ENCODE measurements at places on chromosomes 2 and 18.

DNA sequence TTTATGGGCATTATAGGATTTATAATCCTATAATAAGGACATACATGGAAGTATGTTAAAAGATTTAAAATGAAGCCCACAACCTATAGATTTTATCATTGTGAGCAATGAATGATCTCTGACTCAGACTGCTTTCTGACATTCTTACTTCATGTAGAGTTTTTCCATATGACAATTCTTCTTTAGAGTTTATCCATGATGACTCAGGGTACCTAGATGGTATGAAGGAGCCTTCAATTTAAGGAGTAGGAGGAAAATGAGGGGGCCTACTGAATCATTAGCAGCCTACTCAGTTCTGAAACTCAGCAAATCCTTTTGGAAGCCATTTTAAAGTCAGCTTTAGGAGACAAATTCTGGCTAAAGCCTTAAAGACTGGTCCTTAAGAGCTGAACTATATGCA lies 10.4 kb downstream of the PELI1 start:
- DNase-seq, result no peak

GRCh38 chr2:121149384-121149783 lies 135.6 kb downstream of the TFCP2L1 start:
- no peak for DNase-seq

GRCh38 chr18:48947092-48947491 lies 3.7 kb downstream of the SMAD7 start:
- DNase-seq, result no peak

GRCh38 chr2:219636941-219637841 lies 9.8 kb downstream of the SLC4A3 start:
- no peak for DNase-seq

DNA sequence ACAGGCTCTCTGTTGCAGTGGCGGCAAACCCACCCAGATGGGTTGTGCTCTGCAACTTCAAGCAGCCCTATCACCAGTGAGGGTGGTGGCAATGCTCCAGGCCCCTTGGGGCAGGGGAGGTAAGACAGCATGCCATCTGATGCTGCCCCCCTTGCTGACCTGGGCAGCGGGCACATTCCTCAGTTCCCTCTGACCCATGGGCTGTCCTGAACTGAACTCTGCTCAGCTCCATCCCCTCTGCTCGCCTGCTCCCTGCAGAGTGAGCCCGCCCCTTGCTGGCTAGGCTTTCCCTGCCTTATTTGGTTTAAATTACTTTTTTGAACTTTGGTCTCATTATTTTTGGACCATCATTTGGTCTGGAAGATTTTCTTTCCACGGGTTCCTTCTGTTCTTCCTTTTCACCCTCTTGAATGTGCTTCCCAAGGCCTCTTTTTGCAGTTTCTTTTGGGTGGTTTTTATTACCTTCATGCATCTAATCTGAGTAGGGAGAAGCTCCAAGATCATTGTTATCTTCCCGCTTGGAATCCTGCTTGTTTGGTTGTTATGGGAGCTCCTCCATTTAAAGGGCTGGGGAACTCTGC lies 565.4 kb downstream of the TNS1 start:
- DNase-seq, result no peak

DNA sequence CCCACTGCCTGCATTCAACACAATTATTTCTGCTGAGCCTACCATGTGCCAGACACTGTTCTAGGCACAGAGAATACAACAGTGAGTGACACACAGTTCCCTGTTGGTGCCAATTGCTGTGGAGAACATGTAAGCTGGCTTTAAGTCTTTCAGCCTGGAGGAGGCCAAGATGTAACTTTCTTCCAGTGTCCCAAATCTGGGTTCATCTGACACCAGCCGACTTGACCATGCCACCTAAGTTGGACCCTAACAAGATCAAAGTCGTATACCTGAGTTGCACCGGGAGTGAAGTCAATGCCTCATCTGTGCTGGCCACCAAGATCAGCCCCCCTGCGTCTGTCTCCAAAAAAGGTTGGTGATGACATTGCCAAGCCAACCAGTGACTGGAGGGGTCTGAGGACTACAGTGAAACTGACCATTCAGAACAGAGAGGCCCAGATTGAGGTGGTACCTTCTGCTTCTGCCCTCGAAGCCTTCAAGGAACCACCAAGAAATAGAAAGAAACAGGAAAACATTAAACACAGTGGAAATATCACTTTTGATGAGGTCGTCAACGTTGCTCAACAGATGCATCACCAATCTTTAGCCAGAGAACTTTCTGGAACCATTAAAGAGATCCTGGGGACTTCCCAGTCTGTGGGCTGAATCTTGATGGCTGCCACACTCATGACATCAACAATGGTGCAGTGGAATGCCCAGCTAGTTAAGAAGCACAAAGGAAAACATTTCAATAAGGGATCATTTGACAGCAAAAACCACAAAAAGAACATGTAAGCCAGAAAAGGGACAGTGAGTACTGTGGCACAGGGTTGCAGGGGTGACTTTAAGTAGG lies 6.3 kb downstream of the TRABD2A start:
- DNase-seq, result no peak

DNA sequence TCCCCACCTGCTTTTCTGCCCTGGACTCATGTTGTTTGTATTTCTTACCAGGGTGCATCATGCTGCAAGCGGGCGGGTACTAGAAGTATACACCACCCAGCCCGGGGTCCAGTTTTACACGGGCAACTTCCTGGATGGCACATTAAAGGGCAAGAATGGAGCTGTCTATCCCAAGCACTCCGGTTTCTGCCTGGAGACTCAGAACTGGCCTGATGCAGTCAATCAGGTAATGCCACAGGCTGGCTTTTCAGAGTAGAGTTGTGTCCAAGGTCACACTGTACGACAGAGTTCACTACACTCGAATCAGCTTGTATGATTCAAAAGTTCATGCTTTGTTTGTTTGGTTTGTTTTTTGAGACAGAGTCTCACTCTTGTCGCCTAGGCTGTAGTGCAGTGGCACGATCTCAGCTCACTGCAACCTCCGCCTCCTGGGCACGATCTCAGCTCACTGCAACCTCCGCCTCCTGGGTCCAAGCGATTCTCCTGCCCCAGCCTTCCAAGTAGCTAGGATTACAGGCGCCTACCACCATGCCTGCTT lies 19.4 kb downstream of the SRSF7 start:
- DNase-seq, result no peak

DNA sequence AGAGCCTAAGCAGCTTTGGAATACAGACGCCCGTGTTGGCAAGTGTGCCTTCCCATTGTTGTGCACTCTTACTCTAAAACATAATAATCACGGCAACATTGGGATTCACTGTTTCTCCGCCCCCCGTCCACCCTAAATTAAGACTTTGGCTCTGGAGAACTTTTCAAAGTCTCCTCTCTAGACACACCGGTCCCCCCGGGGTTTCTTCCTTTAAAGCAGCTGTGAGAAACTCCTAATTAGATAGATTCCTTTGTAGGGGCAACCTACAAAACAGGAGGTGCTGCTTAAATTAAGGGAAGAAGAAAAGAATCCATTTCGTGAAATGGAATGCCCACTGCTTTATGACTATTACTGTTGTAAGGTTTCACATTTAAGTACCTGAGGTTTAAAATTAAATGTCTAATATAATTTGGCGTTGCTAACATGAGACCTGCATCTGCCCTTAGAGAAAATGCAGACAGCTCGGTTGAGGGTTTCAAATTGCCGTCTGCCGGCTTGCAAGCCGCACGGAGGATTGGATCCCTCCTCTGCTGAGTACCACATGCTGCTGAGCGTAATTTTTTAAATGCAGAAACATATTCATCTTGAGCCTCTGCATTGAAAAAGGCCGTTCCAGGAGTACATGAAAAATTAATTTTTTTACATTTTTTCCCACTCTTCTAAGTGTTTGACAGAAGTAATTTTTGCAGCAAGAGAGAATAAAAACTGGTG lies 233.3 kb downstream of the GBX2 start:
- DNase-seq, result no peak

DNA sequence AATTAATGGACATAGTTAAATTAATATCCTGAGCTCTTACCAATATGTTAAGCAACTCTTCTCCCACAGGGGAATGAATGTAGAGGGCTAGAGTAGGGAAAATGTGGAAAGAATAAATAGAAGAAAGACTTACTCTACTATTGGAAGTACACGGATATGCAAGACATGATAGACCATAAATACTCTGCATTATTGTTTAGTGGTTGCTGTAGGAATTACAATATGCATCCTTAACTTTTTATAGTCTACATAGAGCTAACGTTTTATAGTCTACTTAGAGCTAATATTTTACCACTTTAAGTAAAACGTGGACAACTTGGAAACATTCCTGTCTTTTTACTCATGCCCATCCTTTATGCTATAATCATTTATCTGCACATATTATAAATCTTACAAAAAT lies 163.8 kb upstream of the GALNT5 start:
- no peak for DNase-seq

GRCh38 chr2:105187531-105187930 lies 54.0 kb upstream of the GPR45 start:
- no peak for DNase-seq

GRCh38 chr18:31247574-31248199 lies 70.3 kb upstream of the DSG1 start:
- no peak for DNase-seq

- DNase-seq, result no peak
These were observed 247.4 kb downstream of the XIRP2 start for GRCh38 chr2:167135706-167136105.

- DNase-seq, result no peak
These were observed 94.0 kb upstream of the GLS start for GRCh38 chr2:190786404-190787166.

DNA sequence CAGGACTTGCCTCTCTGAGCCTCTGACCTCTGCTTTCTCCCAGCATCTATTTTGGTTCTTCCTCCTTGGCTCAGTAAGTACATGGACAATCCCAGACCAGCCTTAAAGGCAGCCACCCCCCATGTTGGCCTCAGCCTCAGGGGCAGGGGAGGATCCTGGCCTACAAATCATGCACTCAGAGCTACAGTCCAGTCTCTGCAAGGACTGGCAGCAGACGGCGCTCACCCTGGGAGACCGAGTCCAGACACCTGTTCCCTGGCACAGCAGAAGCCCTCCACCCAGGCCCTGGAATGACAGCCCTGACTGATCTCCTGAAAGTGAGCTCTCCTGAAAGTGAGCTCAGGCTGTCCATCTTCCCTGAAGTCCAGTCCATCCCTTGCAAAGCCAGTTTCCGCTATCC lies 25.7 kb upstream of the PTPN4 start:
- no peak for DNase-seq

DNA sequence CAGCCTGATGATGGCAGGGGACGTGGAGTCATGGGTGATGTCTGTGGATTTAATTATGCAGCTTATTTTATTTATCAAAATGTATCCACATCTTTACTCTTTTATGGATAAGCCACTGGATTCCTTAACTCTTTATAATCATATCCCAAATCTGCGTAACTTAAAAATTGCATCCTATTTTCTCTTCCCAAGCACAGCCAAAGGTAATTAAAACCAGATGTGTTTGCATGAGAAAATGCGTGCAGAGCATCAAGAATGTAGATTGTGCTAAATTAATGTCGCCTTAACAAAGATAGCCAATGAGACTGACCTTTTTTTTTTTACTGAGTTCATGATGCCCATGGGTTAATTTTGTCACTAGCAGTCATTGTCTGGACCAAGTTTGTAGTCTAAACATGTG lies 10.0 kb downstream of the SH3RF3 start:
- DNase-seq, result no peak

DNA sequence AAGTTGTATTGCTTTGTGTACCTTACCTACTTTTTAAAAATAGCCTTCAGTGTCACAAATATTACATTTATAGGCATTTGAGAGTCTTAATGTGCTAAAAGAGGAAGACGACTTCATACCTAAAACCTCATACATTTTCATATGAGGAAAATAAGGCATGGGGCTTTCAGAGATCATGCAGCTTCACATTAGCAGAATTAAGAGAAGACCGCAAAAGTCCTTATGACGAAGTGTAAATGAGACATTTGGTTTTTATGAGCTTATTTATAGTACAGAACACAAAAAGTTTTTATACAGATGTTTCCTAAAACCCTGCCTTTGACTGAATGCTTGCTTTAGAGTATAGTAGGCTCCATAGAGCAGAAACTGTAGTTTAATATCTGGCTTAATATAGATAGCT lies 10.1 kb upstream of the CCDC138 start:
- no peak for DNase-seq

DNA sequence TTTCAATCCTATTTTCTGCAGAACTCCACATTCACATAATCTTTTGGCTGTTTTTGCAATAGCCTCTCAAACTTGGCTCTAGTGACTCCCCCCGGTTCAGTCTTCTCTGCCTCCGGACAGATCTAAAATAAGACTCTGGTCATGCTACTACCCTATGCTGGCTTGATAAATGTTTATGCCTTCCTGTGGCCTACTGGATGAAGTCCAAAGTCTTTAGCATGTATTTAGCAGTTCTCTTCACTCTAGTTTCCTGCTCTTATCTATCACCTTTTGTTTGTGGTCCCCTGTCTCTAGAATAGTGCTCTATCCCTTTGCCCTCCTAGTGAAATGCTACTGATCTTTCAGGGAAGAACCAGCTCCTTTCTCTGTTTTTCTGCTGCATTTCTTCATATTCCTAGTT lies 14.4 kb downstream of the ADCYAP1 start:
- no peak for DNase-seq

DNA sequence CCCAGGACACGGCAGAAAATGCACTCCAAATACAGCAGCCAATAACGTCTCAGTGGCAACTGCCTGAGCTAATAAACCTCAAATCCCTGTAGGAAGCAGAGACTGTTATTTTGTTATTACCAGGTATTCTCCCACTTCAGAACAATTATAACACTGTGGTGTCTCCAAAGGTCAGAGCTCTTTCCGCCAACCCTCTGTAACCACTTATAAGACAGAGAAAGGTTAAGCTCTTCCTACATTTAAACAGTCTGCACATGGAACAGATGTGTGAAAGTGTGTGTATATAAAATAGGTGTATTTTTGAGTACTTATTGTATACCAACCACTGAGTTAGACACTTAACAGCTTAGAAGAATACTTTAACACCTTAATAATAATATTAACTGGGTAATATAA lies 64.1 kb downstream of the FBXO15 start:
- DNase-seq, result no peak

DNA sequence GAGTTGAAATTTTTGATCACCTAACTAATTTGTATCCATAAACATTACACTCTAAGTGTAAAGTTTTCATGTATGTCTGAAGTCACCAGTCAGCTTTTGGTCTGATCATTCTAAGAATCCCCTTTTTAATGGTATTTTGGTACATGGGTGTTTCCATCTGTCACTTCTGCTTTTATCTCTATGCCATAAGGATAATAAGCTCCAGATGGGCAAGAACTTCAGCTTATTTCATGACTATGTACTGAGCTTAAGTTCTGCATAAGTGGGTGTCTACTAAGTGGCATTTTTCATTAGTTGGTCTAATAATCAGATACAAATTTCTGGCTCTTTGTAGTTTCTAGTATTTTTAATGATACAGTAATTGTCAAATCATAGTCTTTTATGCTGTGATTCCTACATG lies 20.4 kb downstream of the UBXN4 start:
- DNase-seq, result no peak

DNA sequence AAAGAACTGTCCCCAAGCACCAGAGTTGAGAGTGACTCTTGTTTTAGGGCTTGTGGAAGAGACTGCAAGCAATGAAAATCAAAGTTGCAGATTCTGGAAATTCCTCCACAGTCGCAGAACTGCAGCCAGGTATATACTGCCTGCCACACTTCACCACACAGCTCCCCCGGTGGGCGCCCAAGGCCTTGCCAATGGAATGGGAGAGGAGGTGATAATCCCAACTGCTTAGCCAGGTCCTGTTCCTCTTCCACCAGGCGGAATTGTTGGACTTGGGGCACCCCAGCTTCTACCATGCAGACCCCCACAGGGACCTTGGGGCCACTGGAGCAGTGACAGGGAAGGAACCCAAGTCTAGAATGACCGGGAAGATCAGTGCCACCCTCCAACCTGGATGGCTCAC lies 4.8 kb upstream of the PDIA6 start:
- DNase-seq, result no peak

Measured in activated CD8-positive, alpha-beta memory T cell treated with anti-CD3 and anti-CD28 coated beads, Interleukin-2, amount 50 U/mL, for 4 hours (primary cell).